ENCODE measurements at places on chromosomes 11 and 22. TPM values are rescaled to one million over a fixed set of nuclear protein-coding genes. Genes with fewer than 3 reads are reported as not detected.
A peak's percentile ranks its signal among the peaks of the same experiment; 100 is the strongest.

DNA sequence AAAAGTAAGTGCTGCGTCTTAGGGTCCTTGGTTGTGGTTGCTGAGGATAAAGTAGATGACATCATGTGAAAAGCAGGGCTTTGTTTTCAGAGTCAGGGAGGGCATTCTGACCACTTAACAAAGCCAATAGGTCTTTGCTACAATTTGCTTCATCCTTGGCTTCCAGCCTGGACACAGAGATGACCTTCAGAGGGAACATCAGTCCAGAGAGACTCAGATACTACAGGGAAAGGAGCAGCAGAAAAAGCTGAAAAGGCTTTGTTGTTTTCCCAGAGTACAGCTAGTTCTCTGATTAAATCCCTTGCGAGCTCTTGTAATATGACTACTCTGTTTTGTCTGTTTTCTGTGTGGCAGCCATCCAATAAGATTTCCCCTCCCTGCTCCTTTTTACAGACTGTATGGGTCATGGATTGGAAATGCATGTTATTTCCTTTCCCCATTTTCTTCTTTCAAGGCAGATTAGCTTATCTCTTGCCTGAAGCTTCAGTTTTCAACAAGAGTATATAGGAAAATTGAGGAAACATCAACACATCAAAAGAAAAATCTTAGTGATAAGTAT is 31.9 kb downstream of the ATG13 start:
- peak; percentile 51 for DNase-seq

GRCh38 chr11:9739123-9739900 is 75.4 kb downstream of the SWAP70 start:
- DNase-seq, result no peak

GRCh38 chr11:92632495-92632894 is 337.0 kb upstream of the MTNR1B start:
- no peak for DNase-seq

- peak; percentile 96 for DNase-seq
These were observed 7.2 kb downstream of the AHNAK start for GRCh38 chr11:62539238-62539925.

ADAMTS15 gene
- total RNA-seq, result 1.2 TPM

RFPL2 gene
- not detected for total RNA-seq

- DNase-seq, result no peak
These were observed 122.1 kb upstream of the ISX start for GRCh38 chr22:34943830-34944229.

- no peak for DNase-seq
These were observed 19.9 kb downstream of the CTNND1 start for GRCh38 chr11:57781529-57781943.

DNA sequence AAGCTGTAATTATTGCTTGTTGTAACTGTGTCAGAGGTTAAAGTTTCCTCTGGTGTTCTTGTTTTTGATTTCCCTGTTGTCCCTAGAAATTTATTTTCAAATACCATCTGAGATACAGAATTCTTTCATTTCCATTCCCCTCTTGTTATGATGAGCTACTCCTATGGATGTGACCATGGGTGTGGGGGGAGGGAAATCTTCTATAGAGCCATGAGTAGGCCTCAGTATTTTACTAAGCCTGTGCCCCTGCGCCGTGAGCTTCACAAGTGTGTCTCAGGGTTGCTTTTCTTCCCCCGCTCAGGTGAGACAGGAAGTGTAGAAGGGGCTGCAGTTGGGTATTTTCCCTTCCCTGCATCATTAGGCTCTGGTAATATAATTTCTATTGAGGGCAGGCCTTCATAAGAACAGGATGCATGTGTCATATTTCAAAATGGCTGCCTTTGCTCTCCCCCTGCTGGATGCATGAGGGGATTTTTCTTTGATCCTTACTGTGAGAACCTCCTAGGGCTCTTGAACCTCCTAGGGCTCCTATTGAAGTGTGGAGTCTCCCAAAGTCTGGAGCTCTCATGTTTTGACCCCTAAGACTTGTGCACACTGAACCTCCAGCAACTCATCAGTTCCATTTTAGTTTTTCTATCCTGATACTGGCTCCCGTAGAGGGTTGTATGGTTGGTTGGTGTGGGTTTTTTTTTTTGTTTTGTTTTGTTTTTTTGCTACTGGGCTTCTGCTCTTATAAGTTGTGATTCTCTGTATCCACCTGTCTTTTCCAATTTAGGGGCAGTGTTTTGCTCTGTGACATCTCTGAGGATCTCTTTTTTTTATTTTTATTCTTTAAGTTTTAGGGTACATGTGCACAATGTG is 658.2 kb downstream of the NTM start:
- DNase-seq, result no peak

OR2AG2 gene
- total RNA-seq, result not detected

DNA sequence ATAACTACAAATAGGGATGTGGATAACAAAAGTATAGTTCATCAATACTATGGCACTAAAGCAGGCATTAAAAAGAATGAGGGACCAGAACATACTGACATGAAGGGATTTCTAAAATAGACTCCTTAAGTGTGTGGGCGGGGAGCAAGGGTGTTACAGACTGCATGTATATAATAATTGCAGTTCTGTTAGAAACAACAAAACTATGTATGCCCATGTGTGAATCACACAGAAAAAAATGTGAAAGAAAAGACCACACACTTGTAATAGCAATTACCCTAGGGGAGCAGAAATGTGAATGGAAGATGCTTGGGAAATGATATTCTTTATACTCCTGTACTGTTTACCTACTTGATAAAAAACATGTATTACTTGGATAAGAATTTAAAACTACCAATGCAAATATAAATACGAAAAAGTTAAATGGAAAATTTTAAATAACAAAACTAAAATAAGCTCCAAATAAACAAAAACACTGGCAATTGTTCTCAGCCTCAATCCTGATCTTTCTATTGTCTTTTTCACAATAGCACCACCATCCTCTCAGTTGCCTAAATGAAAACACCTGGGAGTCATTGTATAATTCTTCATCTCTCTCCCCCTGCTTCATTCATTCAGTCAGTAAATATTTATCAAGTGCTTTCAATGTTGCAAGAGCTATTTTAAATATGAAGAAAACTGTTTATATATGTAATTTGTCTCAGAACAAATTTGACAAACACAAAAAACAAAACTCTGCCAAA is 129.8 kb downstream of the FCHSD2 start:
- DNase-seq, result peak; percentile 68

DNA sequence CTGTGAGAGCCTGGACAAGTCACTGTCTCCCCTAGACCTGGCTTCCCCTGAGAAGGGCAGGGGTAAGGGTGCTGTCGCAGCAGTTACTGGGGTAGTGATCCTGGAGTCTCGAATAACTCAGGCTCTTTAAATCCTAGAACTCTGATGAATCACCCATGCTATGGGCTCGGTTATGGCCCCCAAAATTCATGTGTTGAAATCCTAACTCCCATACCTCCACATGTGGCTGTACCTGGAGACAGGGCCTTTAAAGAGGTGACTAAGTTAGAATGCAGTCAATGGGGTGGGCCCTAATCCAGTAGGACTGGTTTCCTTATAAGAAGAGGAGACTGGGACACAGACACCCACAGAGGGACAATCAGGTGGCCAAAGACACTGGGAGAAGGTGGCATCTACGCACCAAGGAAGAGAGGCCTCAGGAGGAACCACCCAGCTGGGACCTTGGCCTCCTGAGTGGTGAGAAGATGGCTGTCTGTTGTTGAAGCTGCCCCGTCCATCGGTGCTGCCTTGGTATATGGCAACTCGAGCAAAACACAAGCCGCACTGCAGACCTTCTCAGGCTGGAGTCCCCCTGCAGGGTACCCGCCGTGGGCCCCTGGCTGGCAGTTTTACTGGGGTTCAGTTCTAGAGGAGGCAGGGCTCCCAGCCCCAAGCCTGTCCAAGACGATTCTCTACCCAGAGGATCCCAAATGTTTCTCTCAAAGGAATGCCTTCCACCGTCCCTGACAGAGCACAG is 48.8 kb upstream of the SHISAL1 start:
- DNase-seq, result no peak

DNA sequence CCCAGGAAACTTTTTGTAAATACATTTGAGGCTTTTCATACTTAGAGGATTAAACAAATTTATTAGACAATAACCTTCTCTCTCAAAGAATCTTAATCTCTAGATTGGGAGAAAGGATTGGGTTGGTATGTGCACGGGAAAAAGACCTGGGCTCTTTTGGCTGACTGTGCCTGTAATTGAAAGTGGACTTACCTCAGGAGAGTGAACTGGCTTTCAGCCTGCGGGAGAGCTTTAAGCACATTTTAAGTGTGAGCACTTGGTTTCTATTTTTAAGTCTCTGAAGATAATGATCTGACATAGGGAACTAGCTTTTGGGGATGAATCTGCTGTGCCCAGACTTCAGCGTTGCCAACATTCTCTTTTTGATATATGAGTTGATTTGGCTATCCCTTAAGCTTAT is 35.8 kb downstream of the UVRAG start:
- DNase-seq, result no peak

- DNase-seq, result no peak
These were observed 55.0 kb downstream of the RTL6 start for GRCh38 chr22:44442851-44443595.

- no peak for DNase-seq
These were observed 11.1 kb upstream of the SUSD2 start for GRCh38 chr22:24170188-24170587.

GRCh38 chr22:42978453-42979103 is 36.4 kb downstream of the PACSIN2 start:
- no peak for DNase-seq

- no peak for DNase-seq
These were observed 1.8 kb downstream of the SLC22A9 start for GRCh38 chr11:63371396-63371795.

DNA sequence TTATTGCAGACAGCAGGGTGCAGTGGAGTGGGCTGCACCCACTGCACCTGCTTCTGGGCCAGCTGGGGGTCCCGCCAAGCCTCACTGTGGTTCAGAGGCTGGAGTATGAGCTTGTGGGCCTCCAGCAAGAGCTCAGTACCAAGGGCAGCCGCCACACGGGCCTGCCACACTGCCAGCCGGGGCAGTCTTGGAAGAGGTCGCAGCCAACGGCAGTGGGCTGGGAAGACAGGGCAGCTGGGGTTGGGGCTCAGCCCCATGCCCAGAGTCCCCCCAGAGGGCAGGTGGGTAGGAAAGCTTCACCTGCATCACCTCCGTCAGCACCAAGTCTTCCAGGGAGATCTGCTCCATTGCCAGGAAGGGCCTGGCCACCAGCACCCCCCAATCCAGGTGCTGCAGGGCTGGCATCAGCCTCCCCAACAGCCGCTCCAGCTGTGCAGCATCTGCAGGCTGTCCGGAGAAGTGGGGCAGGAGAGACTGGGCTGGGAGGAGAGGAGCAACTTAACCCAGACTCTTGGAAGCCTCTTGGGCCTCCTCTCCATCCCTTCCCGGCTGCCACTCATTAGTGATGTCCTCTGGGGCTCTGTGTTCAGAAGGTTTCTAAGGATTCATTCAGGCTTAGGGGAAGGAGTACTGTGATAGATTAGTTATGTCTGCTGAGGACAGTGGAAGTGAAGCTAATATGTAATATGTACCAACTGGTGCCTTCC is 1.1 kb upstream of the GSTT4 start:
- DNase-seq, result no peak

ELFN2 gene
- not detected for total RNA-seq

- DNase-seq, result no peak
These were observed 60.0 kb downstream of the LIF start for GRCh38 chr22:30186510-30186909.

DNA sequence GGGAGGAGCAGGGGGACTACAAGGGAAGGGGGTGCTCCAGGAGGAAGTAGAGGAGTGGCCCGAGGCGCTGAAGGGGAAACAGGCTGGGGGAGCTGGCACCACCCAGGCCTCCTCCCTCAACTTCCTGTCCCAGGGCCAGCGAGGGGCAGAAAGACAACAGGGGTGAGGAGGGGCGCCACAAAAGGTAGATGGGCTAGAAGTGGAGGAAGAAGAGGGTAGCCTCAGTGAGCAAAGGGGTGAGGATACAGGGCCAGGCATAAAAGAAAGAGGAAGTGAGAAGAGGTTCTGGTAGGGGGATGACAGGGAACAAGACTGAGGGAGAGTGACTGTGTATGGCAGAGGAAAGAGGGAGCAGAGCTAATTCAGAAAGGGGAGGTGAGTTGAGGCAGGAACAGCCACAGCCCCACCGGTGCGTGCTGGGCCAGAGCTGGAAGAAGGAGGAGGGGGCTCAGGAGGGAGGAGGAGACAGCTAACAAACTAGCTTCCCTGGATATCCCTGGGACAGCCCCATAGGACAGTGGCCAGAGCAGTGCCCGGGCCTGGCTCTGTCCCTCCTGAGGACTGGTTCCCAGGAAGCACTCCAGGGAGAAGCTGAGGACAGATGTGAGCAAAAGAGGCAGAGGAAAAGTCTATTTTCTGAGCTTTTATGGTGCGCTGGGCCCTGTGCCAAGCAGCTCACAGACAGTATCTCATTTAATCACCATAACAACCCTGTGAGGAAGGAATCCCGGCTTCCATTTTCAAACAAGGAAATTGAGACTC is 8.5 kb downstream of the DCHS1 start:
- DNase-seq, result no peak

NELL1 gene
- total RNA-seq, result not detected

DNA sequence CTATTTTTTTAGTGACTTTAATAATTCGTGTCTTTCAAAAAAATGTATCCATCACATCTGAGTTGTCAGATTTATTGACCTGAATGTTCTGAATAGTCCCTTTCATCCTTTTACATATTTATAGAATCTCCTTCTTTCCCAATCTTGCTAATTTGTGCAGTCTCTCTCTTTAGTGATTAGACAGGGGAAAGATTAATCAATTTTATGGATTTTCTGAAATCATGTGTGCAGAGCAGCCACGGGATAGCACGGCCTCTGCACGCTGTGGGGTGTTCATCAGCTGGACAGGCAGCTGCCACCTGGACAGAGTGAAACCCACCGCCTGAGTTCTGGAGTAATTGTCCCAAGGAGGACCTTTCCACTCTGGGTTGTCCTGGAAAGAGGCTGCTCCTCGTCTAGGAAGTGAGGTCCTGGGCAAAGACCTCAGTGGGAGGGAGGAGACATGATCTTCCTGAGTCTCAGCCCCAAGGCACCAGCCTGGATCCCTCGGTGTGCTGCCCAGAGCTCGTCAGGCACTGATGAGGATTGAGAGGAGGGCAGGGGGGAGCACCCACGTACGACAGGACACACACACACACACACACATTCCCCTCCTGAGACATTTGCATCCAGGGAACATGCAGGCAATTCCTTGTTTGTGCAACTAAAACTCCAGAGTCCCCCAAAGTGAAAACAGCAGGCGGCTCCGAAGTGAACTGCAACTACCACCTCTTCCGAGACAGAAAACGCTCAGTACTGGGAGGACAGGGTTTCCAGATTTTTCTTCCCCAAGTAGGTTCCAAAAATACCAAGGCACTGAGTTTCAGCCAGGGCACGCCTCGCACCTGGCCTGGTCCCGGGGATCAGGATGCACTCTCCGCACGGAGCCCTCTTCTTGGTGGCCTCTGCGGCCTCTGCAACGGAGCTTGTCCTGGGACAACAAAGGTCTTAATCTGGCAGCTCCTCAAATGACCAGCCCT is 22.5 kb upstream of the KRTAP5-6 start:
- DNase-seq, result no peak

NAALADL1 gene
- not detected for total RNA-seq

DNA sequence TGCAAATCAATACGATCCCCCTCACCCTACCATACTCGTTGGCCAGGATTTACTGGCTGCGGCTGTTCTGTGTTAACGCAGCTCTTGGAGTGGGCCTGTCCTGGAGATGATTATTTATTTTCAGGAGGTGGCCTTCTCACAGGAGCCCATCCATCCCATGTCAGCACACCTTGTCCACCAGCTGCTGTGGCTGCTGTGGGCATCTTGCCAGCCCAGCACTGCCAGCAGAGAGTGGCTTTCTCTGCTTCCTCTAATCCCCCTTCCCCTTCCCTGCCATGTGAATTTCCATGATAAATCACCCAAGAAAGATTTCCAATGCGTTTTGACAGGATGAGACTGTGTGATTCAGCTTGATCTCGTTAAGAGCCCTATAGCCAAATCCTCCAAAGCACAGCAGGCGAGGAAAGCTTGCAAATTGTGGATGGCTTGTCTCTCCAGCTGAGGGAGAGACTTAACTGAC is 309.1 kb upstream of the C11orf87 start:
- no peak for DNase-seq

Measured in SJSA1 (cell line).